Activated T-cell treated with anti-CD3 and anti-CD28 coated beads, Interleukin-2, amount 50 U/mL, for 4 hours (primary cell): ENCODE measurements at places on chromosomes 11 and 22.

DNA sequence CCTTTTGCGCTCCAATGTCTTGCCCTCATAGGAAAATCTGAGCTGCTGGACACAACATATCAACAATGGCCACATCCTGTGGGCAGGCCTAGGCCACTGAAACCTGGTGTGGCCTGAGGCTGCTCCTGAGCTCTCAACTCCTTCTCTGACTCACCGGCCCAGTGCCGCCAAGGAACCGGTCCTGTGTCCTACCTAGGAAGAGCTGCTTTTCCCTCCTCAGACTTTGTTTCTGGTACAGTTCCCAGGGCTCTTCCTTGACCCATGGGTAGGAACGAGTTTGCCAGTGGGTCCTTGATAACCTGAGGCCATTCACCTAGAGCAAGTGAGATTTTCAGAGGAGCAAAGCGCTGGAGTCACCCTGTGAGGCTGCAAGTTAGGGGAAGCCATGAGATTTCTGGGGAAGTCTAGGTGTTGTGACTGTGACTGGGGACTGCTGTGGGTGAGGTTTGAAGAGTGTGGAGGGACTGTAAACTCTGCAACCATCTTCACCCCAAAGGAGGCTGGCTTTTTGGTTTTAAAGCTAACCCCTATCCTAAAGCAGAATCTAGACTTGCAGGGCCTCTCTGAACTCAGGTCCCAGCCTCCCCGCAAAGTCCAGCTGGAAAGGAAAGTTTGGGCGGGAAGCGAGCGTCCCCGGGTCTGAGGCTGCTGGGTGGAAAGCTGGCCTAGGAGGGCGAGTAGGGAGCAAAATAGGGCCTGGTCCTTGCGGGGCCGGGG lies 12.0 kb upstream of the PAX6 start:
- DNase-seq = no peak

DNA sequence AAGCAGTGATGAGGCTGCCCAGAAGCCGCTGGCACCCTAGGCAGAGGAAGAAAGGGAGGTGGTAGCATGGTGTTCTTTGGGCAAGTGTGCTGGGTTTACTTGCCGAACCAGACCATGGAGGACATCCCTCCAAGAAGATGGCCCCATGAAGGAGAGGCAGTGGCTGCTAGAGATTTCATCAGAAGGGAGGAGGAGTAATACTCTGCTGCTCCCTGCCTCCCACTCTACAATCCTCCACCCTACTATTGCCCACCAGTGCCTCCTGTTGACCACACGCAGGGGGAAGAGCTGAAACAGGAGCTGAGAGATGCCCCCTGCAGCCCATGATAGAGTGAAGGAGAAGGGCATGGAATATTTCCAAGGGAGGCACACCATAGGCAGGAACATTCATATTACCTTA lies 51.0 kb upstream of the PRSS23 start:
- no peak for DNase-seq

DNA sequence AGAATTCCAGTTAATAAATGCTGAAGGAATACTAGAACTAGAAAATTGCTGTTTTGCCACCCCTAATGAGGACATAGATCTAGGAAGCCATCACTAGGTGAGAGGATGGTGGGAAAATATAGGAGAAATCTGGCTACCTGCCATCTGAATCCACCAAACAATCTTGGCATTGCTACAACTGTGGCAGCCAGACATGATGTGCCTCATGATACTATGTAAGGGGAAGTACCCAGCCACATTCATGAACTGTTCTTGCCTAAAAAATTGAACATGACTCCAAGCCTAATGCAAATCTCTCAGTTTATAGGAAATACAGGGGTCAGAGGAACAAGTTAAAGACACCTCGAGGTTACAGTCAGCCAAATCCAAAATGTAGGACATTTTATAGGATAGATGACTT lies 72.8 kb downstream of the SFI1 start:
- DNase-seq = no peak

DNA sequence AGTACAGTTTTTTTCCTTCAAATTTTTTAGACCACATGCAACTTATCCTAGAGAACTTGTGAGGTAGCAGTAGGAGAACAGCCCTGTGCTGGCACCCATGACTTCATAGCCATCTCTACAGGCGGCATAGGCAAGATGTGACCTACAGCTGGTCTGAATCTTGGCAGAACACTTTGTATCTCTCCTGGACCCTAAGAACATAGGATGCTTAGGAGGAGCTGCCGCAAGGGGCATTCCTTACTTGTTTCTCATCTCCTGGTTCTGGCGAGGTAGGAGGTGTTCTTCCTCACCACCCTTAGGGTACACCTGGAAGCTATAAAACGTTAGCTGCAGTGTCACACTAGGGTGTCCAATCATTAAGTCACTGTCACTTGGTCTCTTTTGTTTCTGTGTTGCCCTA lies 16.4 kb downstream of the CWC15 start:
- no peak for DNase-seq

DNA sequence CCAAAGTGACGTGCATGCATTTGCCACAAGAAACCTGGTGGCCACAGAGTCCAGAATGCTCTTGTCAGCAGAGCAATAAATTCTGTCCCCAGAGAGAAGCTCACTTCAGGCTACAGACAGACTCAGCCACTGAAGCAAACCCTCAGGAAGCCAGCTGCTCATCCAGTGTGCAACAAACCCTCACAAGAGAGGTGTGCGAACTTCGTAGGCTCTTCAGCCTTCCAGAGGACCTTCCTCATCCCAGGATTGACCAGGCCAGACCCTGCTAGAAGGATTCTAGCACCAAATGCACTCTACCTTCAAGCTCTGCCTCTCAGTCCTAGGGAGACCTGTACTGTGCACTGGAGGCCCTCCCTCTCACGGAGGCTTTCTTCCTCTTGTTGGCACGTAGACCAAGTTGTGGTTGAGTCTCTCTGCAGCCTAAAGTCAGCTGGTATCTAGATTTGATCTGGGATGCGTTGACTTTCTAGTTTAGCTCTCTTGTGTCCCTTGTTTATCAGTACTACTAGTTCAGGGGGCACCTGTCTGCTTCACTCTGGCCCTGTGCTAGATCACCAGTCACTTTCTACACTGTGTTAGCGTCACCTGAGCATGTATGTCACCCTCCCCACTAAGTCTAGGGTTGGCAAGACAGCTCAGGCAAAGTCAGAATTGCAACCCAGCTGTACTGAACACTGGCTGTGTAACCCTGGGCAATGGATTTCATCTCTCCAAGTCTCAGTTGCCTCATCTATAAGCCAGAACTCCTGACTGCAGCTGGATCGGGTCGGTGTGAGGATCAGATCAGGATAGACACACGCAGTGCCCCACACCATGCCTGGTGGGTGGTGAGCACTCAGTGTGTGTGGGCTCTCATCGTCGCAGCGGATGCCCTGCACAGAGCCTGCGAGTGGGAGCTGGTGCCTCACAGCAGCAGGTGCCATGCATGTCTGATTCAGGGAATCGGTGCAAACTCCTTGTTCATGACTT lies 22.1 kb upstream of the TMPRSS13 start:
- DNase-seq = no peak

GRCh38 chr11:114082415-114082748 lies 22.9 kb downstream of the ZBTB16 start:
- DNase-seq = no peak

- no peak for DNase-seq
These were observed 14.0 kb upstream of the TP53I11 start for GRCh38 chr11:44964526-44965209.

GRCh38 chr22:49763138-49763537 lies 64.5 kb downstream of the BRD1 start:
- DNase-seq = no peak

DNA sequence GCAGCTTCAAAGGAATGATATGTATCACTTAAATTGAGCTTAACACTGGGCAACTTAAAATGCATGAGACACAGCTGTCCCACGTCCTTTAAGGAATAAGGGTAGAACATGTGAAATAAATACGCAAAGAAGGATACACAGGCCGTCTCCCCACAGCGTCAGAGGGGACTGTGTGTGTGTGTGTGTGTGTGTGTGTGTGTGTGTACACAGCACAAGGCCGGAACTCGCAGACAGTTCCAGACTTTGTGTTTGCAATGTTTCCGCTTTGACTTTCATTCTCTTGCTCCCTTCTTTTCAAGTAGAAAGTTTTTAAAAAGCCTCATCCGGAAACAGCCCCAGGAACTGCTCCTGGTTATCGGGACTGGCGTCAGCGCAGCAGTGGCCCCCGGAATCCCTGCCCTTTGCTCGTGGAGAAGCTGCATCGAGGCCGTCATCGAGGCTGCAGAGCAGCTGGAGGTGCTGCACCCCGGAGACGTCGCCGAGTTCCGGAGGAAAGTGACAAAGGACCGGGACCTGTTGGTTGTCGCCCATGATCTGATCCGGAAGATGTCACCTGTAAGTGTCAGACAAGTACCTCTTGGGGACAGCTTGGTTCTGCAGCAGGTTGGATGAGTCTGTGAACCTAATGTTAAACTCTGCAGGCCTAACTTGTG lies 13.3 kb downstream of the FAM118A start:
- no peak for DNase-seq

- DNase-seq = no peak
These were observed 136.0 kb downstream of the FEZ1 start for GRCh38 chr11:125360066-125360465.

DNA sequence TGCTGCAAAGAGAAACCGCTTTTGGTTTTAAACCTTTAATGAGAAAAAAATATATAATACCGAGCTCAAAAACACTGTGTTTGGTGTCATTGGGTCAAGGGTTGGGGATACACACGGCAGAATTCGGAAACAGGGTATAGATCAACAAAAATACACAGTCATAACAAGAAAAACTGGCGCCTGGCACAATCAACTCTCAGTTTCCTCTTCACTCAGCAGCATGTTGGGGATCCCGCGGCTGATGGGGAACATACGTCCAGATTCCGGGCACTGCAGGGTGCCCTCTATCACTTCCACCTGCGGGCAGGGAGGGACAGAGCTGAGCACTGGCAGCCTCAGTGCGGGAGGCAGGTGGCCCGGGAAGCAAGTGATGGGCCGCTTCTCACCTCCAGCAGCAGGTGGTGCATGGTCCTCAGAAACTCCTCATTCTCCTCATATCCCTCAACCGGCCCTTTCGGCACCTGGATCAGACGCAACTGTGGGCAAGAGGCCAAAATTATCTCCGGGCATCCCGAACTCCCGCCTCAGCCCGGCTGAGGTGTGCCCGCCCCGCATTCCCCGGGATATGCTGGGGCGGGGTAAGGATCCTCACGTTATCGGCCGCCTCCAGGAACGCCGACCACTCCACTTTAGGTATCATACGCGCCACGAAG lies 561 bp downstream of the TRMT112 start:
- no peak for DNase-seq

DNA sequence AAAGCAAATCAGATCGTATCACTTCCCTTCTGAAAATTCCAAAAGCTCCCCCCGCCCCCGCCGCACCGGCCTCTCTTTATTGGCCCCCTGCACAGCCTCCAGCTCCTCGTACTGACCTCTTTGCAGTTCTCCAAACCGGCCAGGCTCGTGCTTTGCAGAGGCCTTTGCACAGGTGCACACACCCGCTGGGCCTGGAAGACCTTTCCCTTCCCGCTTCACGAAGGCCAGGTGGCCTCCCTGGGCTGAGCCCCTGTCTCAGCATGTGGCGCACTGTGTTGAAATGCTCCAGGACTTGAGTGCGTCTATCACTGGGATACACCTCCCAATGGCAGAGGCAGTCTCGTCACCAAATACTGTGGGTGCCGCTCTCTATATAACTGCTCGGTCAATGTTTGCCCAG lies 13.2 kb upstream of the ADA2 start:
- no peak for DNase-seq

- no peak for DNase-seq
These were observed 62.8 kb downstream of the SYN3 start for GRCh38 chr22:32995335-32995734.

GRCh38 chr11:87970762-87971161 lies 204.5 kb downstream of the RAB38 start:
- no peak for DNase-seq

GRCh38 chr22:35842954-35843353 lies 125.3 kb downstream of the APOL5 start:
- DNase-seq = no peak

GRCh38 chr22:41350087-41350486 lies 31.7 kb upstream of the TEF start:
- DNase-seq = no peak

DNA sequence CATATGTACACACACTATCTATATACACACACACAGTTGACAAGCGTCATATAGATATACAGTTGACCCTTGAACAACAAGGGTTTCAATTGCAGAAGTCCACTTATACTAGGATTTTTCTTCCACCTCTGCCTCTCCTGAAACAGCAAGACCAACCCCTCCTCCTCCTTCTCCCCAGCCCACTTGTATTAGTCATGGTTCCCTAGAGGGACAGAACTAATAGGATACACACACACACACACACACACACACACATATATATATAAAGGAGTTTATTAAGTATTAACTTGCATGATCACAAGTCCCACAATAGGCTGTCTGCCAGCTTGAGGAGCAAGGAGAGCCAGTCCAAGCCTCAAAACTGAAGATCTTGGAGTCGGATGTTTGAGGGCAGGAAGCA lies 92.9 kb downstream of the DHCR7 start:
- no peak for DNase-seq

- no peak for DNase-seq
These were observed 49.9 kb upstream of the FADD start for GRCh38 chr11:70153133-70153727.

GRCh38 chr11:19176629-19177186 lies 25.1 kb downstream of the CSRP3 start:
- no peak for DNase-seq

- DNase-seq = no peak
These were observed 173.2 kb downstream of the LARGE1 start for GRCh38 chr22:33747029-33747428.

- no peak for DNase-seq
These were observed 42.9 kb downstream of the LINC01488 start for GRCh38 chr11:69524291-69524882.

GRCh38 chr11:108881131-108881530 lies 216.3 kb downstream of the DDX10 start:
- DNase-seq = no peak

DNA sequence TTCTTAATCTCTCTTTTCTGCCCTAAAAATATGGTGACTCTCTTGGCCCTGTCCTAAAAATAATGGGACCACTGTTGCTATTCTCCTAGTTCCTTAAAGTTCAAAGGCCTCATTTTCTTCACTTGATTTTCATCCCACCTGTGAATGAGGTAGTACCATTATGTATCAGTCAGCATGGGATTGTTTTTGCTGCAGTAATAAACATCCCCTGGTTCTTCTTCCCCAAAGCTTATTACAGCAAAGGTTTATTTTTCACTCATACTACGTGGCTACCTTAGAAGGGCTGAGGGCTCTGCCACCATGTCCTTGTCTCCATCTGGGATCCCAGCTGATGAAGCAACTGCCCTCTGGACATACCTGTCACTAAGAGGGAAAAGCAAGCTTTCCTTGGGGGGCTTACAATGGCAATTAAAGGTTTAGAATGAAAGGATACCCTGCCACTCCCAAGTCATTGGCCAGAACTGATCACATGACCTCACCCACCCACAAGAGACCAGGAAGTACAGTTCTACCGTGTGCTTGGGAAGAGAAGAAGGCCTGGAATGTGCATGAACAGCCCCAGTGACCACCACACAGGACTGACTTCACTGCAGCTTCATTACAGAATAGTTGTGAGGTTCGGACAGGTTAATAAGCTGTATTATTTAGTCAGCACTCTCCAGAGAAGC lies 7.8 kb downstream of the TTC38 start:
- no peak for DNase-seq
